ENCODE measurements at places on chromosomes 2 and 18.

- DNase-seq = no peak
Observed at GRCh38 chr2:3857576-3857975, 154.2 kb downstream of the DCDC2C start.

GRCh38 chr18:68179811-68180210 lies 535.1 kb downstream of the TMX3 start:
- DNase-seq = no peak

DNA sequence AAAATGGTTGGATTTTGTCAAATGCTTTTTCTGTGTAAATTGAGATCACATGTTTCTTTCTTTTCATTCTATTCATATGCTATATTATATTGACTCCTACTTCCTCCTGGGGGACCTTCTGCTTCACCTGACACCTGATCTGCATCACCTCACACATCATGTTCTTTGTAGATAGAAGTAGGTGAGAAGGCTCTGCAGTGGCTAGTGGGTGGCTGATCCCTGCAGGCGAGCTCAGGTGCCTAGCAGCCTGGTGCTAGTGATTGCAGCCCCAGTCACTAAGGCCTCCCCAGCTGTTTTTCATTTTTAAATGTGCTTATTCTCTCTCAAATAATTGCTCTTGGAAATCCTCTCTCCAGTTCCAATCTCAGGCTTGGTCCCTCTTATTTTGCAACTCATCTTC lies 33.6 kb downstream of the MC4R start:
- DNase-seq = no peak

- DNase-seq = peak; percentile 19
Observed at GRCh38 chr18:39455285-39455684, 1889.7 kb upstream of the CELF4 start.

GRCh38 chr2:226742347-226742746 lies 57.3 kb downstream of the IRS1 start:
- no peak for DNase-seq

- peak; percentile 25 for DNase-seq
Observed at GRCh38 chr2:132813422-132813821, 143.4 kb upstream of the LYPD1 start.

- peak; percentile 43 for DNase-seq
Observed at GRCh38 chr18:74652392-74652988, 54.8 kb downstream of the ZNF407 start.

GRCh38 chr2:37851828-37852584 lies 73.1 kb upstream of the RMDN2 start:
- peak; percentile 51 for DNase-seq

DNA sequence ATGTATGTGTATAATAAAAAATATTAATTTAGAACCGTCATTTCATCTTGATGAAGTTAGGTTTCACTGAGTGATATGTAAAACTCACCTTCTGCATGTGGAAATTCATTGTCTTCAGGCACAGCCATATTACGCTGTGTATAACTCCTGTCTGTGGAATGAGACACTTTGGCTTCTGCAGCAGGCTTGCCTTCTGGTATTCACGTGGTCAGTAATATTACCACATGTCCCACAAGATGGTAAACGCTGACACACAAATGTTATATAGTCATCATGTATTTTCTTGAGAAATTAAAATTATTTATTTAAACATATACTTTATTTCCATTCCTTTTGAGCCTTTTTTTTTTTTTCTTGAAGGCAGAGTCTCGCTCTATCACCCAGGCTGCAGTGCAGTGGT lies 25.1 kb upstream of the AAK1 start:
- peak; percentile 38 for DNase-seq

GRCh38 chr18:70025580-70025979 lies 77.9 kb upstream of the CD226 start:
- no peak for DNase-seq

- DNase-seq = no peak
Observed at GRCh38 chr2:199442173-199442572, 15.6 kb downstream of the SATB2 start.

DNA sequence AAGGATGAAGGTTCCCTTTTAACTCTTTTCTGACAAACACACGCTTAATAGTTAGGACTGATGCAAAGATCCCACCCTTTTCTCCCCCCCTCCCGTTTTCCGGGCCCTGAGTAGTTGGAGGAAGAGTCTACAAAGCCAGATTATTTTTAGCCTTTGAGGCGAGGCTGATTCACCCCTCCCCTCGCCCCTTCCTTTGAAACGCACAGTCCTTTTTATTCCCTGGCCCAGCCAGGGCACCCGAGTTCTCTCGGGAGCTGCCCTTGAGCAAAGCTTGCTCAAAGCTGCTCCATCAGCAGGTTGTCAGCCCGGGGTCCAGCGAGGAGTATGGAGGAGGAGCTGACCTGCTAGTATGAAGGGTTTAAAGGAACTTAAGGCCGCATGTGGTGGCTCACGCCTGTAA lies 47.1 kb upstream of the SPRED2 start:
- no peak for DNase-seq

DNA sequence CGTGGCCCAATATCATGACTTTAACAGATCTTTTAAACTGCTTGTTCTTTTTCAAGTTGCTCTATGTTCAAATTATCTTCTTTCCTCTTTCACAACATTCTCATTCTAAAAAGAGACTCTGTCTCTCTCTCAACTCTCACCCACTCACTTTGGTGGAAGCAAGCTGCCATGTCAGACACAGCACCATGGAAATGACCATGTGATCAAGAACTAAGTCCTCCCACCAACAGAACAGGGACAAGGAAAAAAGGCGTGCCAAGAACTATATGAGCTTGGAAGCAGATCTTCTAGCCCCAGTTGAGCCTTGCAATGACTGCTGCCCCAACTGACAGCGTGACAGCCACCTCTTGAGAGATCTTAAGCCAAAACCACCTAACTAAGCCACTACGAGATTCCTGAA lies 23.9 kb downstream of the BAZ2B start:
- no peak for DNase-seq

- no peak for DNase-seq
Observed at GRCh38 chr2:227748079-227748478, 2.4 kb downstream of the SCYGR8 start.

DNA sequence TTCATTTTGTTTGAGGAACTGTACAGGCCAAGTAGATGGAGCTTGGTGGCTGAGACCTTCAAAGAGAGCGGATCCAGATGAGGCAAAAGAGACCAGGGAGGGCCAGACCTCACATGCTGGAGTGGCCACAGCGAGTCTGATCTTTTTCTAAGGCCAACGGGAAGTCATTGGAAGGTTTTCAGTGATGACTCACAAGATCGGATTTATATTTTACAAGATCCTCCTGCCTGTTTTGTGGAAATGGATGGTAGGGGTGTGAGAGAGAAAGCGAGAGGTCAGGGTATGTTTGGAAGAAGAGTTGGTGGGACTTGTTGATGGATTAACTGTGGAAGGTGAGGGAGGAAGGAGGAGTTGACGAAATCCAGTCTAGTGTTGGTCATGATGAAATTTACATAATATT lies 44.6 kb upstream of the TUBA3D start:
- peak; percentile 6 for DNase-seq

- no peak for DNase-seq
Observed at GRCh38 chr2:118989481-118989880, 47.5 kb downstream of the MARCO start.

- no peak for DNase-seq
Observed at GRCh38 chr18:53115876-53116585, 776.0 kb downstream of the DCC start.

DNA sequence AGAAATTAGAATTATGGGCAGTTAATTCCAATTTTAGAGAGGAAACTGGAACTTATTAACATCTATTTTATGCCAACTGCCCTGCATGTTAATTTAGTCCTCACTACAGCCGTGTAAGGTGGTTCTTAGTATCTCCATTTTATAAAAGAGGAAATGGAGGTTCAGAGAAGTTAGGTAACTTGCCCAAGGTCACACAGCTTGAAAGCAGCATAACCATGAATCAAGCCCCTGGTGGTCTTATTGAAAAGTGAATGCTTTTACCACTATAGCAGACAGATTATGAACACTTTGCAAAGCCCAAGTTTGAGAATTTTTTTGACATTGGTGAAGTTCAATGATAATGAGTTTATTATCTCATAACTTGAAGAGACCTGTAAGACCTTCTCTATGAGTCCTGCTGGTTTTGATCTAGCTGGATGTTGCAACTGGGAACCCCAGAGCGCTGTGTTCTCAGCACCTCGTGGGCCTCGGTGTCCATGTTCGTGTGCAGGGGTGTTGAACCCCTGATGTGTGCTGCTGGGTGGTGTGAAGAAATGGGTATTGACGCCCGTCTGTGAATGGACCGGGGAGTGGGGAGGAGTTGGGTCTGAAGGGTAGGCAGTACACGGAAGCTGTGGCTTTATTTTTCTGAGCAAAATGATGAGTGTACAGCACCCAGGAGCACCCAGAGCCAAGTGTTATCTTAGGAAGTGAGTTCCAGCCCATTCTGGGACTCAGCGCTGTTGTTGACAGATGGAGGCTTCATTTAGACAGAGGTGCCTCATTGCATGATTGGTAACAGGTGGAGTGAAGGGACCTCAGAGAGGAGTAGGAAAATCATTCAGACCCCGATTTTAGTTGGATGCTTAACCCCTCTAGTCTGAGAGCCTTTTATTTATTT lies 9.7 kb downstream of the GREB1 start:
- no peak for DNase-seq

DNA sequence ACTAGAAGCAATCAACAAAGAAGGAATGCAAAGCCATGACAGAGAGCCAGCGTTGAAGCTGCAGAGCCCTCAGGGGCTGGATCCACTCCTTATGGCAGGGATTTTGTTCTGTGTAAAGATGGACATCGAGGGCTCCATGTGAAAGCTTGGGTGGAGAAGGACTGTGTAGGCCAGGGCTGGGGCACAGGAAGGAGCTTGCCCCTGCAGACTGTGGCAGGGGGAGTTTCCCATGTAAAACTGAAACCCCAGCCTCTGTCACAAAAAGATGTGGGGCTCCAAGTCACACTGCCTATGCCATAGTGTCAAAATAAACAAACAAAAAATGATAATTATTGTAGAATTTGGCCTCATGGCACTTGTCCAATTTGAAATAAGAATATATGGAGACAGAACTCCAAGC lies 408.7 kb upstream of the HS6ST1 start:
- no peak for DNase-seq

GRCh38 chr2:157469726-157470125 lies 25.8 kb upstream of the CYTIP start:
- DNase-seq = peak; percentile 51

DNA sequence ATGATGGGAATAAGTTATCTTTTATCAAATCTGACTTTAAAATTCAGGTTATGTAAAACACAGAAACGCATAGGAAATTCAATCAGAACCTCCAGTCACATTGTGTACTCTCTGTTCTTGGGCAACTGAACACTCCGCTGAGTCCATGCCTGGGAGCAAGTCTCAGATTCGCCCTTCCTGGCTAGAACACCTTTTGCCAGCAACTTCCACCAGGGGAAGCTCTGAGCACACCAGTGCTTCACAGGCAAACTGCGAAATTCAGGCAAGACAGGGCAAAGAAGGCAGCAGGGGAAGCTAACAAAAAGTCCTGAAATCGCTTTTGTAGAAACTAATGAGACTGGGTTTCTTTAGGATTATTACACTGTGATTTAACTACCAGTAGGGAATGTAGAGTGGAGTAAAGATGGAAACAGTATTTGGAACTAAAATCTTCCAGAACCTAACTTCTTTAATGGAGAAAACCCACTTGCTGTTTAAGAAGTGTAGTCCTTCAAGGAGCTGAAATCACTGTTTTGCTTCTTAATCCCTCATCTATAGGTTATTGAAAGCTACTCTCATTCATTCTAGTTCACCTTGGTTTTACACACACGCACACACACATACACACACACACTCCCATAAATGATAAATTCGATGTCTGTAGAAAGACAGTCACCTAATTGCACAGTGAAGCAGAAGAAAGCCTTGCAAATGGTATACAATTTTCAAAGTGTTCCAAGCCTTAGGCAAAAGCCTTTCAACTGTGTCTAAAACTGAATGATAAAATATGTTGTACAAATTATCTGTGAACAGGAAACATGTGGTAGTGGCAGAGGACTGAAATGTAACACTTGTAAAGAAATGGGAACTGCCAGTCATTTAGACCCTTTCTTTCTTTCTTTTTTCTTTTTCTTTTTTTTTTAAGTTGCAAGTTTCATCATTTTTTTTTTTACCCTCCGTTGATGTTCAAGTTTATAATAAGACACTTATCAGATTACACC lies 214.5 kb downstream of the TMEM182 start:
- DNase-seq = peak; percentile 10

GRCh38 chr2:167438206-167438605 lies 549.9 kb downstream of the XIRP2 start:
- DNase-seq = peak; percentile 59

GRCh38 chr2:1830936-1831619 lies 86.8 kb upstream of the PXDN start:
- DNase-seq = peak; percentile 61

GRCh38 chr2:106990297-106990696 lies 104.3 kb upstream of the ST6GAL2 start:
- peak; percentile 99 for DNase-seq

DNA sequence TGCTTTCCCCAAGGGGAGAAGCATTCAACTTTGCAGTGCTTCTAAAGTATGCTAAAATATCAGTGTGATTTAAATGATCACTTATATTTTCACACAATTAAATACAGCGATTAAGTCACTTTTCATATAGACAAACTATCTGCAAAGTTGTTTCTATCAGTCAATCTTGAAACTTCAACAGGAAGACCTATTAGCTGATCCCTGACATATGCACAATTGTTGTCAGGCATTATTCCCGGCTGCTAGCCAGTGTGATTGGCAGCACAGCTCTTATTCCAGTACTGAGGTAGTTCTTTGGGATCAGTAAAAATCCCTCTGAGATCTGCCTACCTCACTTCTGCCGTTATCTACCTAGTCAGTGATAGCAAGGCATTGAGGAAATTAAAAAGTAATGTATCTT lies 629.5 kb downstream of the NR4A2 start:
- no peak for DNase-seq

DNA sequence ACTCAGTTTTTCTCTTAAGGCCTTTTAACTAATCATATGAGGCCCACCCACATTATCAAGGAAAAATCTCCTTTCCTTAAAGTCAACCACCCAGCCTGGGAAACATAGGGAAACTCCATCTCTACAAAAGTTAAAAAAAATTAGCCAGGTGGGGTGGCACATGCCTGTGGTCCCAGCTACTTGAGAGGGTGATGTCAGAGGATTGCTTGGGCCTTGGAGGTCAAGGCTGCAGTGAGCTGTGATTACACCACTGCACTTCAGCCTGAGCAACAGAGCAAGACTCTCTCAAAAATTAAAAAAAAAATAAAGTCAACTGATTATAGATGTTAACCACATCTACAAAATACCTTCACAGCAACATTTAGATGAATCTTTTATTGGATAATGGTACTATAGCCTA lies 5.8 kb downstream of the DPYSL5 start:
- DNase-seq = no peak

All from fibroblast of skin of abdomen (primary cell).